Endothelial cell (in vitro differentiated cells): ENCODE measurements at places on chromosomes 5 and 9.

DNA sequence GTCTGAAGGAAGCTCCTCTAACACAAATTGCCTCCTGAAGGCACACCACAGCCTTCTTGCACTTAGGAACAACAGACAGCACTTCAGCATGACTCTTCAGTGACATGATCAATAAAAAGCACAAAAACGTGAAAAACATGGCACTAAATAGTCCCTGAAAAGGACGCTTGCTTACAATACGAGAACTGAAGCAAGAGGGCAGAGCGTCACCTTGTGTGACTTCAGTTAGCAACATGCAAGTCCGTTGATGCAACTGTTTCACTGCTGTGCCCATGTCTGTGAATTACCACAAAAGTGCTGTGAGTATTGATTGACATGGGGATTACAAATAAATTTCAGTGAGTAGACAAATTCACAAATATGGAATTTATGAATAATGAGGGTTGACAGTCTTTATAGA, 219.9 kb upstream of the GAS1 start:
- DNase-seq = no peak

DNA sequence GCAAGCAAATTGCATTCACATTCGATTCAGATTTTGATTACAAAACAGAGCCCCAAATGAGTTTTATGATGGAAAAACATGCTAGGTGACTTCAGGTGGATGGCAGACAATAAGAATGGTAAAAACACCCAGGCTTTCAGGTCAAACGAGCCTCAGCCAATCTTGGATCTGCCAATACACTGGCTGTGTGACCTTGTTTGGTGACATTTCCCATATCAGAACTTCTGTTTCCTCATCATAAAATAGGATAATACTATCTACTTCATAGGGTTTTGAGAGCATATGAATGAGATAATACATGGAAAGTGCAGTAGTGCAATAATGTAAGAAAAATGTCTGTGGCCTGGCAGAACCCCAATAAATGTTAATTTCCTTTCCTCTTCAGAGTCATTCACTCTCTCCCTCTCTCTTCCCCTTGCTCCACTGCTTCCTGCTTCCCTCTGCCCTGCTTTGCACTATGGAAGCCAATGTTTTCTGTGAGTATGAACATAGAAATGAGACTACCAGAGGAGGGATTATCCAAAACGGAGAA, 54.7 kb downstream of the SH3RF2 start:
- no peak for DNase-seq

GRCh38 chr5:1821862-1822261, 20.7 kb downstream of the NDUFS6 start:
- no peak for DNase-seq

GRCh38 chr5:143245929-143246561, 157.4 kb downstream of the NR3C1 start:
- no peak for DNase-seq

DNA sequence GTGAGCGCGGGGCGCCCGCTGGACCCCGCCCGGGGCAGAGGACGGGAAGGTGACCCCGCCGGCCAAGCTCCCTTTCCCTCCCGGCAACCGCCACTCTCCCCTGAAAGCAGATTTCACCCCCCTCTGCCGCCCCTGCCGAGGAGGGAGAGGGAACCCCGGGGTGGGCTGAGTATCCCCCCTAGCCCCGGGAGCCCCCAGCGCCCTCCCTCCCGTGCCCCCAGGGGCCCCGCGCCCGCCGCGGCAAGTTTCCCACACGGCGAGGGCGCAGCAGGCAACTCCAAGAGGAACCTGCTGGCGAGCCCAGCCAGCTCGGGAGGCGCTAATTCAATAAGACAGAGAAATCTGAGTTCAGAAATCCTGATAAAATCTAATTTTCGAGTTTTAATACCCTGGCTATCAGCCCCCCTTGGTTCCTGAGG, 1.6 kb downstream of the NTNG2 start:
- no peak for DNase-seq

DNA sequence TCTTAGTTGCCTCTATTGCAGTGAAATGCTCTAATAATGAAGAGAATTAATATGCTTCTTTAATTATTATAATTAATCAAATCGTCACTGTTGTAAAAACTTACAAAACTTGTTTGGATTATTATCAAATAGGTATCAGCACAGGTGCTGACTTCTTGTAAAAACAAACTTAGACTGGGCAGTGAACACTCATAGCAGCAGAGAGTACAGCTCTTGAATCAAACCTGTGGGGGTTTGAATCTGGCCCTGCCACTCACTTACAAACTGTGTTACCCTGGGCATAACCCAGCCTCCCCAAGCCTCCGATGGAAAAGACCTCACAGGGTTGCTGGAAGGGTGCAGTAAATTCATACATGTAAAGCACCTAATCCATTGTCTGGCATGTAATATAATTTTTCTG, 35.1 kb downstream of the MAP3K1 start:
- no peak for DNase-seq
